ENCODE measurements at places on chromosomes 12 and 14.

DNA sequence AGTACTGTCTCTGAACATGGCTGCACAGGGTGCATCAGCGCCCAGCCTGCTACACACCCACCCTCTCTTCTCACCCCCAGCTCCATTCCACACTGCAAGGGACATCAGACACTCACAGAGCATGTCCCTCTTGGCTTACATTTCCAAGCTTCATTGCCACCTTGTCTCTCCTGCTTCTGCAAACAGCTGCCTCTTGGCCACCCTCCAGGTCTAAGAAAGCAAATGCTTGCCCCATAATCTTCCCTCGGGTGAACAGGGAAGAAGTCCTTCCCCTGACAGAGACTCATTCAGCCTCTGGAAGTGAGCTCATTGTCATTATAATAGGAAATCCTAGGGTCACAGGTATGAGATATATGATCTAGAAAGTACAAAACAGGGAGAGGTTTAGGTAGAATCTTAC is 505.2 kb downstream of the RMST start:
- no peak for DNase-seq

DNA sequence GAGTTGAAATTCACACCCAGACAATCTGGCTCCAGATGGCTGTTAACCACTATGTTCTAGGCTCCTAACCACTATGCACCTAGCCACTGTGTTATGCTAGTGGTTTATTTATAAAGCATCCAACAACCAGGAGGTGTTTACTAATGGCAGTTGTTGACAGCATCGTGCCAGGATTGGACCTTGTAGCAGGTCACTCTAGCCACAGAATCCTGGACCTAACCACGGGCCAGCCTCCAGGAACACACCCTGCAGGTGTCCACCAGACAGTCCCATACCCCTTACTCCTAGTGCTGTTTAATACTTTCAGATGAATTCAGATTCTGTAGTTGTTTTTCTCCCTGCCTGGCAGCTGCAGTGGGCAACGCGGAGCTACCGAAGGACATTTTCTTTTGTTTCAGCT is 109.4 kb upstream of the MYL2 start:
- DNase-seq: no peak

GRCh38 chr12:125267114-125267513 is 201.9 kb downstream of the AACS start:
- DNase-seq: no peak

DNA sequence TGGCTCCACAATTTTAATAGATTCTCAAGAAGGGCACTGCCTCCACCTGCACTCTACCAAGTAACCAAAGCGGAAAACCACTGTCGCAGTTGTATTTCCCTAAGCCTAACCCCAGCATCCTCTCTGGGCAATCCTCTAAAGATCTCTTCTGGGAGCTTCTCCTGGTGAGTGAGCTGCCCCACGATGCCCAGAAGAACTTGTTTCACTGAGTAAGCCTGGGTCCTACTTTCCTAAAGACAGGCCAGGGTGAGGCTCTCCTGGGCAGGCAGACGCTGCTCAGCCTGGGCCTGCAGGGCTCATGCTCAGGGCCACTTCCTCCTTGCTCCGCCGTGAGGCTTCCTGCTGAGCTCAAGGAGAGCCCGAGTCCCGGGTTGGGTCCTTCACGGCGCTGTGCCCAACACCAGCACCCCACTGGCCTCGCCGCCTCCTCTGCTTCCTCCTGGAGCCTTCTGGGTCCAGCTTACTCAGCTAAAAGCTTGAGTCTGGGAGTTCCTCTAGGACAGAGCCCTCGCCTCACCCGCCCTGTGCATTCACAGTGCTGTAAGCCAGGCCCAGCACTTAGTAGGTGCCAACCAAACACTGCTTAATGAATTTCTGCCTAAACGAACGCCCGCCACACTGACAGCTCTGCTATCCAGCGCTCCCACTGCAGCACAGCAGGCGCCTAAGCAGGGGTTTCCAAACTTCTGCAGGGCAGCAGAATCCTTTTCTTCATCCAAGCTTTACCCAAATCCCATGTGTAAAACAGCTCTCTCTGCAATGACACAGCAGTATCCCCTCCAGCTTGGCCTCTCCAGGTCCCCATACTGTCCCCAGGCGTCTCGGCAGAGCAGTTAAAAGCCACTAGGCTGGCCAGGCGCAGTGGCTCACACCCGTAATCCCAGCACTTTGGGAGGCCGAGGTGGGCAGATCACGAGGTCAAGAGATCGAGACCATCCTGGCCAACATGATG is 5.7 kb downstream of the RAB35 start:
- DNase-seq: no peak

- DNase-seq: no peak
These were observed 22.1 kb downstream of the DMAC2L start for GRCh38 chr14:50334211-50334610.

- peak; percentile 28 for DNase-seq
These were observed 903 bp upstream of the NT5DC3 start for GRCh38 chr12:103841690-103842584.

DNA sequence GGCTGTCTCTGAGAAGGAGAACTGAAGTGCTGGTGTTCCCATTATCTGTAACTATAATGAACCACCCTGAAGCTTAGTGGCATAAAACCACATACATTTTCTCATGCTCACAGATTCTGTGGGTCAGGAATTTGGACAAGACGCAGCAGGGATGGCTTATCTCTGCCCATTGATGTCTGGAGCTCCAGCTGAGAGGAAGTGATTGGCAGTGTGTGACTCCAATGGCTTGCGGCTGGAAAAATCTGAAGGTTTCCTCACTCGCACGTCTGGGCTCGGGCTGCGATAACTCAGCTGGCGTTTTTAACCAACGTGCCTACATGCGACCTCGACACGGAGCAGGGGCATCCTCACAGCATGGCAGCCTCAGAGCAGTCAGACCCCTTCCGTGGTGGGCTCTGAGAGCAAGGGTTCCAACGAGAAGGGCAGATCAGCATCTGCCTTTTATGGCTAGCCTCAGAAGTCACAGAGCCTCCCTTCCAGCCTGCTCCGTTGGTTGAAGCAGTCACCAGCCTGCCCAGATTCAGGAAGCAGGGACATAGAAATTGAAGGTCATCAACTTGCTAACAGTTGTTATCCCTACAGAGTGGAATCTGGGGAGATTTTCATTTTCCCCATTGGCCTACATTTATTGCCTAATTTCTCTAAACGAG is 143.3 kb upstream of the BCL2L14 start:
- DNase-seq: no peak

GRCh38 chr14:36818794-36819384 is 157.2 kb downstream of the PAX9 start:
- no peak for DNase-seq
